ENCODE measurements at places on chromosomes 13 and 19.

GRCh38 chr19:38009650-38010242 lies 102.7 kb downstream of the SIPA1L3 start:
- no peak for DNase-seq

- DNase-seq = no peak
Measured at GRCh38 chr19:3162418-3163229, 15.9 kb upstream of the S1PR4 start.

DNA sequence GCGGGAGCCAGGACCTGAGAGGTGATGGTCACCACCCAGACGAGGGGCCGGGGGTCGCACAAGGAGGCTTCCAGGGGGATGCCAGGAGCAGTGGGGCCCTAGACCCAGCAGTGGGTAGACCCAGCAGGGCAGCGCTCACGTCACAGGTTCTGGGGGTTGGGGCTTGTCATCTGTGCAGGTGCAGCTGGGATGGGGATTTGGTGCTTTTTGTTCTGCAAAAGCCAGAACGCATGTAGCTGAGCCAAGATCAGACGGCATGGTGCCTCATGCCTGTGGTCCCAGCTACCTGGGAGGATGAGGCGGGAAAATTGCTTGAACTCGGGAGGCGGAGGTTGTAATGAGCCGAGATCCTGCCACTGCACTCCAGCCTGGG lies 15.1 kb downstream of the CSNK1G2 start:
- DNase-seq = no peak

DNA sequence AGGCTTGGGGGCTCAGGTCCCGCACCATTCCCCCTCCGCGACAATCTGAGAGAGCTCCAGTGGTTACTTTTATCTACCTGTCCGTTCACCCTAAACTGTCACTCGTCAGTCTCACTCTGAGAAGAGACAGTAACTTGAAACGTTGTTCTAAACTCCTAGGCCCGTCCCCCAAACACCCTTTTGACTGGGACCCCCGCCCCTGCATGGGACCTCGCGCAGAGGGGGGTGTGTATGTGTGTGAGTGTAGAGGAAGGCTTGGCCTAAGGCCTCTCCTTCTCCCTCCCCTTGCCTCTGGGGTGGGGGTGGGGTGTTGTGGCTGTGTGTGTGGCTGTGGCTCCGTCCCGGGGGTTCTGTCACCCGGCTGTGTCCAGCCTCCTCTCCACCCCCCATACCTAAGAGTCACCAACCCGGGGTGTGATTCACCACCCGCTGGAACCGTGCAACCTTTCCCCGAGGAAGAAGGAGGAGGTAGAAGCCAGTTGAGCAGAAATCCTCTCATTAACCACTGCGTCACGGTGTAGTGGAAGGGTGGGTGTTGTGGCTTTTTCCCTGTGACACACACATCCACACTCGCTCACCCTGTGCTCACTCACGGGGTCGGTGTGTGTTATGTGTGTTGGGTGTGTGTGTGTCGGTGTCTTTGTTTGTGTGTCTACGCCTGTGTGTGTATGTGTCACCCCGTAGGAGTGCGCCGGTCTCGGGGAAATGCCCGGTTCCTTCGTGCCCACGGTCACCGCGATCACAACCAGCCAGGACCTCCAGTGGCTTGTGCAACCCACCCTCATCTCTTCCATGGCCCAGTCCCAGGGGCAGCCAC lies 2.4 kb downstream of the FOSB start:
- DNase-seq = no peak

- DNase-seq = no peak
Measured at GRCh38 chr13:44040070-44040817, 160.5 kb downstream of the LACC1 start.

GRCh38 chr13:50309882-50310594 lies 294.8 kb downstream of the KCNRG start:
- DNase-seq = no peak
